Kasumi-1 (cell line): ENCODE measurements at places on chromosomes 5 and 9.

DNA sequence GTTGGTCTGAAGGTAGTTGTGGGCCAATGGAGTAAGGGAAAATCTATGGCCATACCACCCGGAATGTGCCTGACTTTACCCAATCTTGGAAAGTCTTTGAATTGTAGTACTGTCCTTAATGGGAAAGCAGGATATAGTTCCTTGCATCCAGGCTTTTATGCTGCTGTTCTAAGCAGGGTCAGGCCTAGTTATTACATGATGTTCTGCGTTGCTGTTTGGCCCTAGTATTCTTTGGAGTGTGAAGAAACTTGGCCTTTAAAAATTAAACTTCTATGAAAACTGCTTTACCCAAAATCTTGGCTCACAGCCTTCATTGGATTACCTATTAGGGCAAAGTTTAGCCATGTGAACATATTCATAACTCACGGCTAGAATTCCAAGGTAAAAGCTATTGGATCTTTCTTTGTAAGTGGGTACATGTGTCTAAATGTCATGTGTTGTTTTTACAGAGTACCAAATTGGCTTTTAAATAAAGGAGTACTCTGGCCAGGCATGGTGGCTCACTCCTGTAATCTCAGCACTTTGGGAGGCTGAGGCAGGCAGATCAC, 211.1 kb downstream of the DTWD2 start:
- no peak for DNase-seq

DNA sequence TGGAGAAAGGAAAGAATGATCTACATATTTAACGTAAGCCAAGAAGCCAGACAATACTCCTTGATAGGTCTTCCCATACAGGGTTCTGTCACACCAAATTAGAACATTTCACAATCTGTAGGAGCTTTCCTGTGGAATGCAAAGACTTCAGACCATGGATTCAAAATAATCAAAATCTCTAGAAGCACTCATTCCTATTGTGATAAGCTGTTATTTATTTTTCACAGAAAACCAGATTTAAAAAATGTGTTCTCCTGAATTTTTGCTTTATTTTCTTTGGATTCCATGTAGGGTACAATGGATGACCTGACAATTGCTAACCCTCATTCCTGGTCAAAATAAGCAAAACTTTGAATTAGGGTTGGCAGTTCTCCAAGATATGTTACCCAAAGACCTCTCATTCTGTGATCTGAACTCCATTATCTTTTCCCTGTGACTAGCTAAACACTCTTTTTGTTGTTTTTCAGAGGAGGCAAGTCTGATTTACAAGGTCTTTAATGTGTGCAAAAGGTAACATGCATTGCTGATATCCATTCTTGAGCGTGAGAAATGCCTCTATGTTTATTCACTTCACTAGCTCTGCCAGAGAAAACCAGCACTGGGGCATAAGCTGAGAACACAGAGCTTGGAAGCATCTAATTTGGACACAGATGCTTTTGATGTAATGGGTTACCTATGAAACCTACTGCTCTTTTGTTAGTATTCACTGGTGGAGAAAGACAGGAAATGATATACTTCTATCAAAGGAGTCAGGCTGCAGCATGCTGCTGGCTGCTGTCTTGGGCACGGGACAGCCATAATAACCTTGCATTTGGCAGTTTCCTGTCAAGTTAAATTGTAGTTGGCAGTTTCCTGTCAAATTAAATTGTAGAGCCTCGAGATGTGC, 31.4 kb downstream of the ACTBL2 start:
- DNase-seq: no peak

DNA sequence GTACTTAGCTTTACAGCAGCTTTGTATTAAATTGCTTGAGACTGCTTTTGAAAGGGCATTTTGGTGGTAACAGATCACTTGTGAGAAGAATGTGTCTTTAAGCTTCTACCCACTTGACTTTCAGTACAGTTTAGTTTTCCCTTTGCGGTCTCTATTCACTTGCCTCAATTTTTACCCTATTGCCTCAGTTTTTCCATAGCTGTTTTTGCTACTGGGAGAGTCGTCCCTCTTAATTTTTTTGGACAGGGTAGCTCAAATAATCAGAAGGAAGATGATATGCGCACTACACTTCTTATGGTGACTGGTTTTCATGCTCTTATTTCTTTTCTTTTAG, 18.8 kb downstream of the UGCG start:
- no peak for DNase-seq

GRCh38 chr5:42495914-42496313, 72.7 kb downstream of the GHR start:
- no peak for DNase-seq

DNA sequence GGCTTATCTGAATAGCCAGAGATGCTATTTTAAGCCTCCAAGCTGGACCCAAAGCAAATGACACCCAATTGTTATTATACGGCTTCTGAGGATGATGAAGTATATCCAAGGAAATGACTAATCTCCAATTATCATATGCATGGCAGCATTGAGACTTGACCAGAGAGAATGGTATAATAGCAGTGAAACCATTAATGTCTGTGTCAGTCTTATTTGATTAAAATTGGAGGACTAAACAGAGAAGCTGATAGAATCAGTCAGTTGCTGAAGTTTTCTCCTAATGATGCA, 200.5 kb downstream of the EFNA5 start:
- no peak for DNase-seq

DNA sequence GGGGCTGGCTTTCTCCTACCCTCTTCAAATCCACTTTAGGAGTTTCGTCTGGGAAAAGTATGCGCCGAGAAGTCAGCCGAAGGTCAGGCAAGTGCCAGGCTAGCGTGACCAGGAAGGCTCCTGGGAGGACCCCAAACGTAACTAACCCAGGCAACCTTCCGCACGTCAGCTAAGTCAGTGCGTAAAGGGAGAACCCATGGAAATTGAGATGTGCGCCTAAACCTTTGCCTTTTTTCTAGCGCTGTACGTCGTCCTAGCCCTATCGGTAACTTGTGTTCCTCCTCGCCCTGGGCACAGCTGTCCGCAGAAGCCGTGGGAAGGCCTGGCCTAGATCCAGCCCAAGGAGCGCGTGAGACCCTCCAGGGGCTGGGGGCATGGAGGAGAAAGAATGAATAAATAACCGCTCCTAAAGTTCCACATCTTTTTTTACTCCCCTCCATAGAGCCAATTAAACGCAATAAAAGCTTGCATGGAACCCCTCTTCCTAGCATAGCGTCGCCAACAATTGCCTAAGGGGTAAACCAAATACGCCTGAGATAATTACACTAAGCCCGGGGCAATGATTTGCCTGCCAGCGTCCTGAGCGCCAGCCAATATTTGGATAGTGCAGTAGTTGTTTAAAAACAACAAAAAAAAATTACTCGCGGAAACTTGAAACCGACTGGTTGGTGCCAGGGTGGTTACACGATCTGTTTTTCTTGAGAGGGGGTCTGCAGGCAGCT, 4.0 kb upstream of the FOXB2 start:
- no peak for DNase-seq
